GM04503 (cell line): ENCODE measurements at places on chromosomes 6 and 20.

GRCh38 chr6:391559-392440, at the start of gene IRF4:
Gene IRF4, plus strand, starts transcription at chr6:391752. Its CDS starts 1,401 bp downstream, at chr6:393153.
- no peak for DNase-seq

DNA sequence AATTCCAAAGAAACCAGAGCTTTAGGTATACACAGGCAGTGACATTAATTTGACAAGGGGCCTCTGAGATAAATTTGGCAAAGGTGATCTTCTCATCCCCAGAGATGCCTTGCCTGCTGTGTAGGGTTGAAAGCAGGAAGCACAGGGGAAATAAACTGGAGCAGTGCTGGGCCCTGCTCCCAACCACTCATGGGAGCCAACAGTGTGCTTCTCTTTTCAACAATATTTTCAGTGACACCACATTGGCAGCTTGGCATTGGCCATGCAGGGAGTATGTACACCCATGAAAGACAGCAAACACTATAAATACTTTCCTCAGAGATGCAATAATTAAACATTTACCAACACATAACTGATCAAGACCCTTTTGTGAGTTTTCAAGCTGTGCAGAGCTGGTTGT, 90.7 kb upstream of the F13A1 start:
- no peak for DNase-seq

DNA sequence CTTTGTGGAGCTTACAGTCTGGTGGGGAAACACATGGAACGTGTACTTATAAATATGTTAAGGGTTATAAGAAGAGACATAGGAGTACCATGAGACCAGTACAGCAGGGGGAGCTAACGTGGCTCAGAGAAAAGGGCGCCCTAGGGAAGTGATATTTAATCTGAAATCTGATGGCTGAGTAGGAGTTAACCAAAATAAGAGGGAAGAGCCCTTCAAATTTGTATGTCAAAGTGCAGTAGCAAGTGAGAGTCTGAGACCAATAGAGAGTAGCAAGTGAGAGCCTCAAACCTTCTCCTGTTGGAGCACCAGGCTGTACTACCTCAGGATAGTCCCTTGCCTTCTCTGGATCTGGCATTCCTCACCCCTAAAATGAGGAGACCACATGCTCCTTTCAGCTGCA, 6.1 kb upstream of the PKIG start:
- no peak for DNase-seq

DNA sequence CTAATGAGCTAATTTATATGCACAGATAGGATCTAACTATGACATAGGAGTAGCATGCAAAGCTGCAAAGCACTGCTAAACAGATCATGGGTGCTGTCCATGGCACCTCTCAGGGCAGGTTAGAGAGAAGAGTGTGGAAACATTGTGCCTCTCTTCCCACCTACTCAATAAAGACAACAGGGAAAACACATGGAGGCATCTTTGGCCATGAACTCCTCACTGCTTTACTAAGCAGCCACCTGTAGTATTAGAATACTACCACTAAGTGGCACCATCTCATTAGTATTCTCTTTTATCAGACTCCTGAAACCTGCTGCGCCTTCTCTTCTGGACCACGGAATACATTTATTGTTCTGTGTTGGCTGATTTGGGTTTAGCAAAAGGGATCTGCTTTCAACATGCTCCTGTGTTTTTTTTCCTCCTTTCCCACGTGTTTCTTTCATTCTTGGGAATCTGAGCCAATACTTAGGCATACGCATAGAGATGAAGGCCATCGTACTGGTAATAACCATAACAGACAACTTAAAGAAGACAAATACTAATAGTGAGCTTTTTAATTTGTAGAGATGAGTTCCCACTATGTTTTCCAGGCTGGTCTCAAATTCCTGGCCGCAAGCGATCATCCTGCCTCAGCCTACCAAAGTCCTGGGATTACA, 9.4 kb upstream of the HDDC2 start:
- DNase-seq, result no peak

DNA sequence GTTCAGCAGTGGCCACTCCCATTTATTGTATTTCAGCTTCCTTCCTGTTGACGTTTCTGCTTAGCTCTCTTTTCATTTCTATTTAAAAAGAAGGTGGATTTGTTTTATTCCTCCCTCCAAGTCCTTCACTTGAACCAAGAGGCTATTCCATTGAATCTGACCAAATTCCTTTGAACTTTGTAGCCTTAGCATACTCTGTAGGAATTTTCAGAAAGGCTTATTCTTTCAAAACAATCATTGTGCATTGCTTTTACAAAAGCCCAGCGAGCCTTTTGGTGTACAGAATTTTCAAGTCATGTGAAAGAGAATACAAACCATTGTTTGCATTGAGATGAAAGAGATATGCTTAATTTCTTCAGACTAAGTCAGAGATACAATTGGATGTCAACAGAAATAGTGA, 151.0 kb upstream of the INSM1 start:
- no peak for DNase-seq

- DNase-seq, result no peak
These were observed 10.3 kb downstream of the ARHGAP18 start for GRCh38 chr6:129699659-129700058.

DNA sequence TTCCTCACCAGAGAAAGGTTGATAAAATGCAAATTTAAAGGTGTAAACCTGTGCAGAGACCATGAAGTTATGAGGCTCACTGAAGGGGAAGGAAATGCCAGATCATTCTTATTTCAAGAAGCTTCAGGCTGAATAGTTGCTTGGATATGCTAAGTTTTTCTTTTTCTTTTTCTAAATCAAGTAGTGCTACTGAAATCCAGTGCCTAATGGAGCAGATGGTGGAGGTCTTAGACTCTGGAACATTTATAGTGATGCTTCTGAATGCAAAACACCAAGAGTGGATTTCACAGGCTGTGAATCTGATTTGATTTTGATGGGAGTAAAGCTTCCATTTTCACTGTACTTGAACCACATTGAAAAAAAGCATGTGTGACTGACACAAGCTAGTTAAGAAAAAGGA, 151.2 kb upstream of the BEND3 start:
- no peak for DNase-seq

DNA sequence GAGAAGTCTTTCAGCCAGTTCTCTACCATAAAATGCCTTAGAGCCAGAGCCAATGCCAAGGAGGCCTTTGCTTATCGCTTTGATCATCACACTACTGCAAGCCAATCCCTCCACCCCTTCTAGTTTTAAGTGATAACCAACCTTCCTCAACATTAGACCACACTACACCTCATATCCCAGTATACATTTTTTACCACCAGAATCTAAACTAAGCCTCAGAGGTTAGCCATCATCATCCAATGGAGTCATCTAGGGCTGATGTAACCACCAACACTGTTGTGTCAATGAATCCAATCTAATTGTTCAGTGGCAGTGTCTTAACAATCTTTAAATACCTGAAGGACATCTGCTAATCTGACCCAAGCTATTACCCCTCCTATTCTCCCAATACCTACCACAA, 6.4 kb downstream of the ZUP1 start:
- DNase-seq, result no peak

- DNase-seq, result no peak
These were observed 811.9 kb downstream of the MAFB start for GRCh38 chr20:39876976-39877635.

GRCh38 chr6:72464791-72465691, 156.8 kb upstream of the KCNQ5 start:
- peak; percentile 66 for DNase-seq

DNA sequence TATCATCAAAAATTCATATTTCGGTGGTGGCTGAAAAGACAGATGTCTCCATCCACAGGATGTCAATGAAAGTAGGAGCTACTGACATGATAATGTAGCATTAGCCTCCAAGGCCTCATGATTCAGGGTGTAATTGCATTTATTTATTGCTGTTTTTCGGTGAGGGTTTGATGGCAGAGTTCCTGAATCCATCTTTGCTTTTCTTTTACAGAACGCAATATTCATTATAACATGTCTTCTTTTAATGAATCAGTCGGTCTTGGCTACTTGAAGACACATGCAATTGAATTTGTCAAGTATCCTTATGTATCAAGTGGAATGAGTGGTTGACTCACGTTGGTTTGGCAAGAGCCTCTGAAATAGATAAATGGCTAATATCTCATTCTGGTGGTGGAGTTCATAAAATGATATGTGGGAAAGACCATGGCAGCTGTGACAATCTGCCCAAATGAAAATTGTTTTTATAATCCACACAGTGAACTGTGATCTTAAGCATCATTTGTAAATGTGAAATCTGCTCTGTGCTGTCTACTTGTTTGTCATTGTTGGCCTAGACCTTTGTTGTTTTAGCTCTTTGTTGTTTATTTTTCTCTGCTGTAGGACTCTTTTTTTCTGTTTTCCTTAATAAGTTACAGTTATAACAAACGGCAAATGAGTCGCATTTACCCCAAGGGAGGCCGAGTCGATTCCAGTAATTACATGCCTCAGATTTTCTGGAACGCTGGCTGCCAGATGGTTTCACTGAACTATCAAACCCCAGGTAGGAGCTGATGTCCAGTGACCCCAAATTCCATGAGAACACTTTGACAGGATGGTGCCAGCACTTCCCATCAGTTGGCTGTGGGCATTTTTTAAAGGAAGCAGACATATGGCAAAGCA, 105.7 kb upstream of the LAMP5 start:
- DNase-seq, result peak; percentile 38

DNA sequence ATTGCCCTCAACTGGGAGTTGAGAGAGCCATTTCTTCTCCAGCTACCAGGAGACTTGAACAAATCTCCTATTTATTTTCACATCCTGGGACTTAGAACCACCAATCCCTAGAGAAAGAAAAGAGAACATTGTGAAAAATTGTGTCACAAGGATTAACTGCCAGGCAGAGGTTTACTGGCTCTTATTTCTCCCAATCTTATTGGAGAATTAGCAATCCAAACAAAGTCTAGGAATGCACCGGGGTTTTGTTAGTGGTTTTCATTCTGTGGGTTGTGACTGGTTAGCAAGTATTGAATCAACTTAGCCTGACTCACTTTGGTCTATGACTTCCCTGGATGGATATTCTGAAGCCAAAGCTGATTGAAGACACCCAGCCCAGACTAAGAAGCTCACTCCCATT, 21.2 kb upstream of the ENPP5 start:
- DNase-seq, result peak; percentile 85

- DNase-seq, result no peak
These were observed 92.6 kb upstream of the SGK1 start for GRCh38 chr6:134410541-134410940.

- DNase-seq, result no peak
These were observed 21.0 kb downstream of the RIPOR3 start for GRCh38 chr20:50670126-50670862.
